ENCODE measurements at places on chromosomes 2 and 18.

DNA sequence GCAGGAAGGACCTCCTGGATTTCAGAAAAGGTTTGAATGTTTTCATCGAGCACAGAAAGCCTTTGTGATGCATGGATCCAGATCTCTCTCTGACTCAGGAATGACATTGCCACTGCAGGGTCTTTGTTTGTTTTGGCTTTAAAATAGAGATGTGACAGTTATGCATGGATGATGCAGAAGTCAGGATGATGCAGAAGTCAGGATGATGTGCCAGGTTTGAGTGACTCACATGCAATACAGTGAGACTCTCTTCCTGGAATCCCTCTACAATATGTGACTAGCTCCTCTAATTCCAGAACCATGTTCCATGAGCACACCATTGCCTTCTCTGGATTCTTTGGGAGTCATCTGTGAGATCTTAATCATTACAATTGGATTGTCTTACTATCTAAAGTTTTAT is 177.9 kb upstream of the RAB6C start:
- no peak for DNase-seq

DNA sequence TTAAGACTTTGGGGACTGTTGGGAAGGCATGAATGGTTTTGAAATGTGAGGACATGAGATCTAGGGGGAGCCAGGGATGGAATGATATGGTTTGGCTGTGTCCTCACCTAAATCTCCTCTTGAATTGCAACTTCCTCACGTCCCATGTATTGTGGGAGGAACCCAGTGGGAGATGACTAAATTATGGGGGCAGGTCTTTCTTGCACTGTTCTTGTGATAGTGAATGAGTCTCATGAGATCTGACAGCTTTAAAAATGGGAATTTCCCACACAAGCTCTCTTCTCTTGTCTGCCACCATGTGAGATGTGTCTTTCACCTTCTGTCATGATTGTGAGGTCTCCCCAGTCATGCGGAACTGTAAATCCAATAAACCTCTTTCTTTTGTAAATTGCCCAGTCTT is 11.5 kb upstream of the MBP start:
- DNase-seq: no peak

DNA sequence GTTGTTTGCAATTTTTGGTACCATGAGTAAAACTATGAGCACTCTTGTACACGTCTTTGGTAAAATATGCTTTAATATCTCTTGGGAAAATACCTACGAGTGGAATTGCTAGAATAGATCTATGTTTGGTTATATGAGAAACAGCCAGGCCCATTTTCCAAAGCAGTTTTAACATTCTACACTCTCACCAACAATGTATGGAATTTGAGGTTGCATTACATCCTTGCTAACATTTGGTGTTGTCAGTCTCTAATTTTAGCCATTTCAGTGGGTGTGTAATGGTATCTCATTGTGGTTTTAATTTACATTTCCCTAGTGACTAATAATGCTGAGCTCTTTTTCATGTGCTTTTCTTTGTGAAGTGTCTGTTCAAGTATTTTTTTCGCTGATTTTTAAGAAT is 118.9 kb upstream of the TCF4 start:
- DNase-seq: no peak

- no peak for DNase-seq
Measured at GRCh38 chr18:52288403-52289004, 51.5 kb upstream of the DCC start.
